ENCODE measurements at places on chromosomes 5 and 9. TPM values are rescaled to one million over a fixed set of nuclear protein-coding genes. Genes with fewer than 3 reads are reported as not detected.

- no peak for DNase-seq
Observed at GRCh38 chr9:110846215-110846614, 177.6 kb downstream of the MUSK start.

GRCh38 chr5:24819841-24820240 is 175.1 kb upstream of the CDH10 start:
- DNase-seq, result no peak

Gene PCDHA9
- not detected for total RNA-seq

GRCh38 chr5:174327317-174327864 is 281.9 kb downstream of the NSG2 start:
- peak; percentile 92 for DNase-seq

Gene MORN5
- not detected for total RNA-seq

DNA sequence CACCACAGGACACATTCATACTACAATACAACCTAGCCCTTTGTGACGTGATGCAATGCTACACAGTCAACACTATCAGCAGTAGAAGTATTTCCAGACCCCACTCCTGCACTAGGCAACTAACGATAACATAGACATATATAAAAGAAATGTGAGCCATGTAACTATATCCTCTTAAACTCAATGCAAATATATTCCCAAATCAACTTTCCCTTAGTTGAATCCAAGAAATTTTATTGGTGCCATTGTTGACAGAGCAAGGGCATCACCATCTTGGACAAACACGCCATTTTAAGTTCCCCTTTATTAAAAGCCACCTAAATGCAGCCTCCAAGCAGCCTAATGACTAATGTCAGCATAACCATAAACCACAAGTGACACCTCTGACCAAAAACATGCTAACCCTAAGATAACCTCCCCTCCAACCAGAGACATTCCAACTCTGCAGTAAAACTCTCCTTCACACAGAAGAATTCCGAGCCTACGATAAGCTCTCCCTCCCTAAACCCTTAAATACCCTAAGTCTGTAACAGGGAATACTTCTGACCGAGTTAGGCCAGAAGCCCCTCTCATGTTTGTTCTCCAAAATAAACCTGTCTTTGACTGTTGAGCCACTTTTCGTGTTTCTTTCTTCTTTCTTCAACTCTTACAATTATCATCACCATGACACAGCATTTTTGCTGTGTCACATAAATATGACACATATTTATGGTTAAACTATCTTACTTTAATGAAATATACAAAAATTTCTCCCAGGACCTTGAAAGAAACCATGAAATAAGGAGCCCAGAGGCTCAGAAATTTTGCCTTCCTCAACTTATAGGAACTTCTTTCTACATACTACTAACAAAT is 1497.8 kb downstream of the EFNA5 start:
- DNase-seq, result no peak

All from Karpas-422 (cell line).